ENCODE measurements at places on chromosomes 6 and 20.
A peak's percentile ranks its signal among the peaks of the same experiment; 100 is the strongest.

DNA sequence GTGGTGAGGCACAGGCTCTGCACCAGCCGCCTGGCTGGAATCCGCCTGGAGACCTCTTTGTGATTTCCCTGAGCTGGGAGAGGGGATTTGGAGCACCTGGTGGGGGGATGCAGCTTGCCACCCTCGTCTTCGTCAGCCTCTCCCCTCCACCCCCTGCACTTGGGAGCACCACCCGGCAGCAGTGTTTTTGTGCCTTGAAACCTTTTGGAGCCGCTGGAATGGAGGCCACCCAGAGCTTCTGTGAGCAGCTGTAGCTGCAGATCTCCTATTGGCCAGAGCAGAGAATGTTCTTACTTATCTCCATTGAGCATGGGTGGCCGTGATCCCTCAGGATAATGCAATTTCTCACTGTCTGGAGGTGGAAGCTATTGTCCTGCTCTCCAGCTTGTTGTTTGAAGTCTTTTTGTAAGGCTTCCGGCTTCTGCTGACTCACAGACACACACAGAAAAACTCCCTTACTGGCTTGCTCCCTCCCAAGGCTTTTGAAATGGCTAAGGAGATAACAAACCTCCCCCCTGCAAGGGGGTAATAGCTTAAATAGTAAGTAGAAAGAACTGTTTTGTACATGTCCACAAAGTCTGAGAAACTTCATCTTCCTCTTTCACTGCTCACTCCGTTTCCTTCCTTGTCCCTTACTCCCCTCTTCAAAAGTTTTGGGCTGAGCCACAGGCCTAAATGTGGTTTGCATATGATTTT, 271.2 kb downstream of the PRL start:
- DNase-seq = no peak

- no peak for DNase-seq
These were observed 47.9 kb downstream of the GNAS start for GRCh38 chr20:58900397-58900796.

- DNase-seq = no peak
These were observed 59.8 kb upstream of the HIVEP1 start for GRCh38 chr6:11952316-11952715.

DNA sequence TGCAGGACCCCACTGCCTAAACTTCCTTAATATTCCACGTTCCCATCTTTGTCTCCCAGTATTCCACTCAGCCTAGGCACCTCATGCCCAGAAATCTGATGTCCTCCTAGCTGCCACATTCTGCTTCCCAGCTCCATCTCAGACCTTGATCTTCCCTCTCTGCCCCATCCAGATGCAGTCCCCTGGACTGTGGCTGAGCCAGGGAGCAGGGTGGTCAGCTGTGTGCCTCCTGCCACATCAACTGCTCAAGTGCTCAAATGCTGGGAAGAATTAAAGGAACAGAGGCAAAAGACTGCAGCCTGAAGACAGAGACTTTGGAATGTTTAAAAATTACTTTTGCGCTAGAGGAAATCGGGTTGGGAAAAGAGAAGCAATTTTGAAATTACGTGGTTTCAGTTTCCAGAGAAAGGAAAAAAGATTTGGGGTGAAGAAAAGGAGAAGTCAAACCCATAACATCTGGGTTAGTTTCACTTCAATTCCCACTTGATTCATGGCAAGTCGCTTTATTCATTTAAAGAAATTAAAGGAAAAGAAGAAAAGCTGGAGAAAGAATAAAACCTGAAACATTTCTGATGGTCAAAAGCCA, 704.8 kb downstream of the PTPRT start:
- no peak for DNase-seq

DNA sequence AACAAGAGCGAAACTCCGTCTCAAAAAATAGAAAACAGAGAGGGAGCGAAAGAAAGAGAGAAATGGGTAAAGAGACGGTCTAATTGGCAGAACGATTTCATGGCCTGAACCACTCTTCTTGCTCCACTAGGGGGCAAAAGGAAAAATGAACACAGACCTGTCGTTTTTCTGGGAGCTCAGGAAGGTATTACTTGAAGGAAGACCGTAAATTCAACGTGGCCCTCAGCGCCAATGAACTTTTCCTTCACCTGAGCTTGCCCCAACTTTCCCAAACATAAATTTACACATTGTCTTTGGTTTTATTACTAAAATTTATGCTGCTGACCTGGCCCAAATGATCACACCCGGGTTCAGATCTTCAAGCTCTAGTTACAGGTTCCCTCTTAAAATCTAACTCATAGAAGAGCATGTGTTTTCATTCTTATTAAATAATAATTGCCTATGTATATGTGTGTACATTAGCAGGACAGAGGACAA, 67.3 kb downstream of the ATP9A start:
- DNase-seq = no peak

DNA sequence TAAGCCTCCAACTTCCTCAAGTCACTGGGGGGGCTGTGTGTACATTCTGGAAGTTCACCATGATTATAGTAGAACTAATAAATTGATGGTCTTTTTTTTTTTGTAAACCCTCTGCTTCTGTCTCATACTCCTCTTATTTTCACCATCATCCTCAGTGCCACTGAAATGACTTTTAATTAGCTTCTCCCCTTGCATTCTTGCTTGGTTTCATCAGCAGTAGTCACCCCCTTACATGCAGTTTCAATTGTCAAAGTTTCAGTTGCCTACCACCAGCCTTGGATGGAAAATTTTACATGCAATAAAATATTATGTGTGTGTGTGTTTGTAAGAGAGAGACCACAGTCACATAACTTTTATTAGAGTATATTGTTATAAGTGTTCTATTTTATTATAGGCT, 175.8 kb upstream of the BMP5 start:
- DNase-seq = no peak

DNA sequence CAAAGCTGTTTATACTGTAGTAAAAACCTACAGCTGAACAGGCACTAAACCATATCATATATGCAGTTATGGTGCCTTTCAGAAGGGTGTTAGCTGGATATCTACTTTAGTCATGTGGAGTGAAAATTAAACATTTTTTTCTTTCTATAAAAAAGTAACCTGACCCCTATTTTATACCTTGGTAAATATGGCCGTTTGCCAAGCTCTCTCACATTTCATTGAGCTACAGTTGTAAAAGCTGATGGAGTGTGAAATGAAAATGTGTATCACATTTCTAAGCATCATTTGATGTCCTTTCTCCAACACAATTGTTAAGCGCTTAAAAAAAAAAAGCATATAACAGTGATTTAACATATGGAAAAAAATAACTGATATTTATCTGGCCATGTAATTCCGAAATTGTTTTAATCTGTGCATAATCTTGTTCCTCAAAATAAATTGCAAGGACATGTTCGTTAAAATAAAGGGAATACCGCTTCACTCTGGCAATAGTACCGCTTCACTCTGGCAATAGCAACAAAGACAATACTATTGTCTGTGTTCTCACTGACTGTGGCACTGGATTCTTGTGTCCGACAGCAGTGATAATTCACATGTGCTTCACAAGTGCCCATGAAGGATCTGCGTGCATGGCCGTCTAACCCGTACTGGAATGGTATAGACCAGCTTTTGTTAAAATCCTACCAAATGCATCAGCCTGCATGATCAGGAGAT, 391.8 kb upstream of the SOX4 start:
- DNase-seq = no peak

DNA sequence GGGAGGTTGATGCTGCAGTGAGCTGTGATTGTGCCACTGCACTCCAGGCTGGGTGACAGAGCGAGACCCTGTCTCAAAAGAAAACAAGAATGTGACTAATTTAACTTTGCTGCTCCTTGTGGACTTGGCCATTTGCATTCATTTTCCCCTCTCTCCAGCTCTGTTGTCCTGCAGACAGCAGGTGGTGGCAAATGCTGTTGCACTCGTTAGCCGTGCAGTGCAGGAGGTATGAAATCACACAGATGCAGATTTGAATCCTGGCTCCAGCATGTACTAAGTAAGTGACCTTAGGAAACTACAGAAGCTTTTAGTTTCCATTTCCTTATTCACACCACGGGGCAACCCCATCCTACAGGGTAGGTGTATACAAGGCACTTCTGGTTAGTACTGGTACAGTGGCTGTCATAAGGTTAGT, 9.6 kb upstream of the BEND3 start:
- DNase-seq = no peak

DNA sequence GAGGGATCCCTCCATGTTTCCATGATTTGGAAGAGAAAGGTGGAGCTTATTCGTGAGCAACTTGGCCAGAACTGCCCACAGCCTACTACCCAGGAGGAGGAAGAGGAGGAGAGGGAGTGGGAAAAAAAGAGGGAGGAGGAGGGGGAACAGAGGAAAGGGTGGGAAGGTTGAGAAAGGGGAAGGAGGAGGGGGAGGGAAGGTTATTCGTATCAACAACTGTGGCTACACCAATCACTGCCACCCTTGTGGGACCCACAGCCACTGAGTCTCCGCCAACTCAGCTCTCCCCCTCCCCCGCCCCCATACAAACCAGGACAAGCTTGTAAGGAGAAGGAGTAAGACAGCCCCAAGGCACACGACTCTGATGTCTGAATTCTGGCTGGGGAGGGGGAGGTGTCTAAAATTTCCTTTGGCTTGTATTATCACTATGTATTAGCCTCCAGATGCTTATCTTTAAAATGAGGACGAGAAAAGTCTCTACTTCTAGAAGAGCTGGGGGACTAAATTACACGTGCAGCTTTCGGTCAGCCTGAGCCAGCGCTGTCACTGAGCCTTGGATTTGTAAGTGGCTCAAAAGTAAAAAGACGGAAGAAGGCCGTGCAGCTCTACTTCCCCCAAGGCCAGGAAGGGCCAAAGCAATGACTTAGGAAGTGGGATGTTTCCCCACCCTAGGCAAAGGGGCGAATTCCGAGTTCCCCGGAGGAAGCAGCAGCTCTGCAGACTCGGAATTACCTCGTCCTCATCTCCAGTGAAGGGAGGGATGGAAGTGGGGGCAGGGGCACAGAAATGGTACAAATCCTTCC, 1.0 kb downstream of the FKBP1A start:
- DNase-seq = no peak

GRCh38 chr20:63538204-63539091, 1.3 kb upstream of the PTK6 start:
- DNase-seq = no peak

DNA sequence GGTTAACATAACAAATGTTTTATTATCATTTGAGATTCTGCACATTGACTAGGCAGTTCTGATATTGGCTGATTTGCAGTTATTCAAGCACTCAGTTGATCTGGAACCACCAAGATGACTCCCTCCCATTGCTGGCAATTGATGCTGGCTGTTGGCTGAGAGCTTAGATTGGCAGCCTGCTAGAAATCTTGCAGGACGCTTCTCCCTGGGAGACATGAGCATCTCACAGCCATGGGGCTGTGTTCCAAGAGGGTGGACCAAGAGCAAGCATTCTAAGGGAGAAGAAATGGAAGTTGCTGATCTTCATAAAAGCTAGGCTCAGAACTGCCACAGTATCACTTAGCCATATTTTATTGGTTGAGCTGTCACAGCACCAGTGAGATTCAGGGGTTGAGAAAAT, 233.4 kb upstream of the ID4 start:
- DNase-seq = no peak

DNA sequence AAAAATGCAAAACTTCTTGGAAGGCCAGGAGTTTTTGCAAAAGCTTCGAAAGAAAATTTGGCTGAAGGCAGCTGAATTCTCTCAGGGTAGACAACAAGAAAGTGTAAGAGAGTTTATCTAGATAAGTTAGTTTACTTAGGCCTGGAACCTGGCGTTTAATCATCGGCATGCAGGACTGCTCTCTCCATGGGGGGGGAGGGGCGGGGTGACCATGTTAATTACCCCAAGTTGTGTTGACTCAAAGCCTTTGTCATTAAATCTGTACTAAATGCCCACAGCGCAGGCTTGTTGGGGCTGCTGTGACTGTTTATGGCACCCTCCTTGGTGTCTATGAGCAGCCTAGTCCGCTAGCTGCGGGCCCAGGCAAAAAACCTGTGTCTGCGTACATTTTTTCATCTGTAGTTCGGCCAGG, 20.1 kb upstream of the ZNF451 start:
- DNase-seq = no peak

- no peak for DNase-seq
These were observed 71.8 kb upstream of the NNAT start for GRCh38 chr20:37449276-37449675.

DNA sequence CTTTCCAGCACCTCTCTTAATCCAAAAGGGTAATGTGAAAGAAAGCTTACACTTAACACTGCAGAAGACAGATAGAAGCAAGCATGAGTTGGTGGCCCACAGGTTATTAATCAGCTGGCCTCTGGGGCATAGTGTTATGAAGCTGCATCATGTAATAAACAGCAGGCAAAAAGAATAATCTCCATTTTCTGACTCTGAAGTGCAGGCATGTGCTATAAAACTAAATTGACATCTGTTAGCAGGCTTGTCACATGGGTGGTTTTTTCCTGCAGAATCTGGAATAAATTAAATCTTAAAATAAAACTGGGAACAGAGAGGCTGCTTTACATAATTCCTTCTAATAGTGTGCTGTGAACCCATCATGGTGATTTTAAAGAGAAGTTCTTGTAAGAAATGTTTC, 73.3 kb downstream of the METTL24 start:
- DNase-seq = no peak

- no peak for DNase-seq
These were observed 10.6 kb upstream of the TTPAL start for GRCh38 chr20:44465001-44465560.

GRCh38 chr6:28558629-28559028, 32.9 kb downstream of the GPX5 start:
- no peak for DNase-seq

DNA sequence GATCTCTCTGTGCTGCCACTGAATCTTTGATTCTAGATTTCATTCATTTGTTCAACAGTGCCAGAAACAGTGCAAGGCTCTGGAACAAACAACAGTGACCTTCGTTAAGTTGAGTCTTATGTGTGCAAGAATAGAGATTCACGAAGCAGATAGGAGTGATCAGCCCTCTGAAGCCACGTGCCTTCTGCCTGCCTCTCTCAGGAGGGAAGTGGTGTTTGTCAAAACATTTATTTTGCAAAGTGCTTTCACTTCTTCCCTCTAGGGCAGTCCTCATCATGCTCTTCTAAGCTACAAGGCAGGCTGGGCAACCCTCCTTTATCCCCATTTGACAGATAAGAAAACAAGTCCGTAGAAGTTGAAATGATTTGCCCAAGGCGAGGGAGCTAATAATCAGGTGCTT, 204.3 kb downstream of the TFAP2C start:
- DNase-seq = no peak

- DNase-seq = peak; percentile 89
These were observed 28.1 kb downstream of the PDYN start for GRCh38 chr20:1965520-1966351.

- no peak for DNase-seq
These were observed 57.8 kb upstream of the PLCB4 start for GRCh38 chr20:9011121-9011520.

- DNase-seq = no peak
These were observed 41.5 kb upstream of the EPB41L1 start for GRCh38 chr20:36113036-36113435.

DNA sequence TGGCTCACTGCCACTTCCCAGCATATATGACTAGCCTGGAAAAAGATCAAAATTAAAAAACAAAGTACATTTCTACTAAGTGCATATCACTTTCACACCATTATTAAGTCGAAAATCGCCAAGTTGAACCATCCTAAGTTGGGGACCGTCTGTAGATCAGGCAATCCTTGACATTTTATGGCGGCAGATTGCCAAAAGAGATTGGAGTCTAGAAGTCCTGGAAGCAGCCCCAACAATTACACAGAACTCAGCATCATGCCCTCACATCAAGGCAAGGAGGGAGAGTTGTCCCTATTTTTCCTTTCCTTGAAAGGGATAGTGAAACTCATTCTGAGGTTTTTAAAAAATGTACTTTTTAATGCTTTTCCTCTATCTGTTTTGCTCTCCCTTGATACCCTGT, 30.7 kb downstream of the SLC22A3 start:
- DNase-seq = no peak
